ENCODE measurements at places on chromosomes 3 and 15. TPM values are rescaled to one million over a fixed set of nuclear protein-coding genes. Genes with fewer than 3 reads are reported as not detected.

Gene FOXB1
- total RNA-seq = not detected

Gene NEDD4
- 11.0 TPM for total RNA-seq

Gene EHHADH
- 1.6 TPM for total RNA-seq

Gene NCK1
- total RNA-seq = 25.0 TPM

Gene HEXA
- total RNA-seq = 60.4 TPM

Gene NR1I2
- 0.63 TPM for total RNA-seq

Gene TMEM207
- not detected for total RNA-seq

Gene GOLGA6D
- total RNA-seq = not detected

Gene SIDT1
- 4.7 TPM for total RNA-seq

Gene MAGEL2
- total RNA-seq = 1.9 TPM

Gene TGM5
- total RNA-seq = not detected

Gene CCR9
- total RNA-seq = not detected

Gene RAB6B
- 64.2 TPM for total RNA-seq

Gene ZXDC
- total RNA-seq = 74.8 TPM

Gene GOLGA8K
- total RNA-seq = 2.5 TPM

Gene IL17RD
- total RNA-seq = 63.5 TPM

Gene ADPRH
- total RNA-seq = 1.3 TPM

Gene CNOT10
- 60.1 TPM for total RNA-seq

Gene CEP152
- 30.7 TPM for total RNA-seq

Gene LSMEM2
- not detected for total RNA-seq

Gene SV2B
- total RNA-seq = 34.7 TPM

Gene SERINC4
- total RNA-seq = not detected

Gene GOLGA8T
- 0.31 TPM for total RNA-seq

Gene ACSBG1
- total RNA-seq = 4.1 TPM

Gene OR5K2
- total RNA-seq = not detected

Gene IP6K2
- 147 TPM for total RNA-seq

Gene HSPBAP1
- 14.4 TPM for total RNA-seq

Gene TMEM212
- not detected for total RNA-seq

Gene SMCO1
- not detected for total RNA-seq

Gene GOLGA8S
- total RNA-seq = under 0.01 TPM

Gene DUT
- total RNA-seq = 41.3 TPM

Gene KBTBD8
- total RNA-seq = 13.8 TPM

Gene GP9
- total RNA-seq = not detected

Gene KLF15
- total RNA-seq = 3.1 TPM

Gene CYP8B1
- not detected for total RNA-seq

Gene DCLK3
- total RNA-seq = 10.3 TPM

Gene SKOR1
- total RNA-seq = 0.63 TPM

Gene C15orf62
- 0.31 TPM for total RNA-seq

Gene GHRL
- not detected for total RNA-seq

Gene SLC28A1
- total RNA-seq = not detected

Gene HEMK1
- total RNA-seq = 11.6 TPM

All from parietal lobe (tissue), 2 donors.